Progenitor cell of endocrine pancreas (in vitro differentiated cells): ENCODE measurements at places on chromosomes 7 and 10.
A peak's percentile ranks its signal among the peaks of the same experiment; 100 is the strongest.

GRCh38 chr7:158572000-158572828 lies 15.4 kb downstream of the PTPRN2 start:
- no peak for DNase-seq

GRCh38 chr10:31756101-31756728 lies 172.4 kb downstream of the ARHGAP12 start:
- no peak for DNase-seq

- peak; percentile 56 for DNase-seq
These were observed 168.9 kb downstream of the NRF1 start for GRCh38 chr7:129780257-129780973.

DNA sequence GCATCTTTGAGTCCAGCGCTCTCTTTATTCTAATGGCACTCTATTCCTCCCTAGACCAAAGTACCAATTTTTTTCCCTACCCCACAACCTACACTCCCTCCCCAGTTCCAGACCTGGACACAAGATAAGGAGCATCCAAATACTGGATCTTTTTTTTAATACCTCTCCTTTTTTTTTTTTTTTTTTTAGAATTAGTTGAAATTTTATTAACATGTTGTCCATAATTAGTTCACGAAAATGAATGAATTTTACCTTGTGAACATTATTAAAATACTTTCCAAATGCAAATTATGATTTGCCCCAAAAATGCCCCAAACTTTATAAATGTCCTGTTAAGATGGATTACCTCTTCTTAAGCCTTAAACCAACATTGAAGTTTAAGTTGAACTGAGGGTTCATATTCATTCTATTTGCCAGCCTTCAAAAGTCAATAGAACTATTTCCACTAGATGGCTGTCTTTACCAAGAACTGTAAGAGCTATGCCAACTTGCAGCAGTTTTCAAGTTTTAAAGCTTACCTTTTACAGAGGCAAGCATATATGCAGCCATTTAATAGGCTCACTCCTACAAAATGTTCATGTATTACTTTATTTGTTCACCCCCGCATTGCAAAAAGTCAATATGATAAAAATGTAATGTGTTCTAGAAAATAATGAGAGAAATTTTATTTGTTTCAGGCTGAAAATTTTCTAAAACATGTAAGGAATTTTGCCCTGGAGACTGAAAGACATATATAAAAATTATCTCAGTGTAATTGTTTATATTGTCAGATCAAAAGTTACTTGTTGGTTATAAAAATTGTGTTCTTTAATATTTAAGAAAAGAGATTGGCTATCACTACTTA lies 39.7 kb upstream of the TNKS2 start:
- no peak for DNase-seq

- no peak for DNase-seq
These were observed 212.5 kb upstream of the CELF2 start for GRCh38 chr10:10804998-10805740.

DNA sequence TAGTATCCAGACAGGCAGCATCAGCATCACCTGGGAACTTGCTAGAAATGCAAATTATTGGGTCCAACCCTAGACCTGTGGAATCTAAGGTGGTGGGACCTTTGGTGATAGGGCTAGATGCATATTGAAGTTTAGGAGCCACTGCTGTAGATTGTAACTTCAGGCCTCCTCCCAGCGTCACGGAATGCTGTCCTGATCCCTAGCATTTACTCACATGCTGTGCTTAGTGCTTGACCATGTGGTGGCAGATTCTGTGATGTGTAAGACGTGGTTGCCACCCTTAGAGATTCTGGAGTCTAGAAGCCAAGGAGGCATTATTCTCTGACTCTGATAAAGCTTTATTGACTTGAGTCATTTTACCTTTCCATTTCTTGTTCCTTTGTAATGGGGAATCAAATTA lies 13.5 kb downstream of the AHR start:
- DNase-seq, result no peak

- no peak for DNase-seq
These were observed 101.2 kb downstream of the PARD3 start for GRCh38 chr10:34713875-34714274.

DNA sequence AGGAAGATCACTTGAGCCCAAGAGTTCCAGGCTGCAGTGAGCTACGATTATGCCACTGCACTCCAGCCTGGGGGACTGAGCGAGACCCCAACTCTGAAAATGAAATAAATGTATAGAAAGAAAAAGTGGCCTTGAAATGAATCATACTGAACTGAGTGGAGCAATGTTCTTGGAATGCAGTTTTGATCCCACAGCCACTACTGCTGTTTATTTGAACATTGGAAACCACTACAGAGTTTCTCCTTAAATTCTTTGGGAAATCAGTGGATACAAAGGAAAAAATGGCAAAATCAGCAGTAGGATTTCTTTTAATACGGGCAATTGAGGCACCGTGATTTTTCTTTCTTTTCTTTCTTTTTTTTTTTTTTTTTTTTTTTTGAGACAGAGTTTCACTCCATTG lies 637.4 kb downstream of the GALNT17 start:
- no peak for DNase-seq

DNA sequence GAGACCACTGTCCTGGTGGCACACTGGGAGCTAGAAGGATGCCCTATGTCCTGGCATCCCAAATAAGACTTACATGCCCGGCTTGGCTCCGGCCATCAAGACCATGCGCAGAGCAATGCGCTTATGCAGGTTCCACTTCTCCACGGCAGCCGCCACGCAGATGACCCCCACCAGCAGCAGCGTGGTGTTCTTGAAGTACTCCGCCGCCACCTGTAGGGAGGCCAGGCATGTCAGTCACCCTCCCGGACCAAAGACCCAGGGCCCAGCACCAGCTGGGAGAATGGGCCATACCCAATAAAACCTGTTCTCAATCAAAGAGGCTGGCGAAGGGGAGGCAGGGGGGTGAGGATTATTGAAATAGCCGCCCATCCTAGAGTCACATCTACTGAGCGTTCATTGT lies 19.9 kb downstream of the SLC13A4 start:
- no peak for DNase-seq

DNA sequence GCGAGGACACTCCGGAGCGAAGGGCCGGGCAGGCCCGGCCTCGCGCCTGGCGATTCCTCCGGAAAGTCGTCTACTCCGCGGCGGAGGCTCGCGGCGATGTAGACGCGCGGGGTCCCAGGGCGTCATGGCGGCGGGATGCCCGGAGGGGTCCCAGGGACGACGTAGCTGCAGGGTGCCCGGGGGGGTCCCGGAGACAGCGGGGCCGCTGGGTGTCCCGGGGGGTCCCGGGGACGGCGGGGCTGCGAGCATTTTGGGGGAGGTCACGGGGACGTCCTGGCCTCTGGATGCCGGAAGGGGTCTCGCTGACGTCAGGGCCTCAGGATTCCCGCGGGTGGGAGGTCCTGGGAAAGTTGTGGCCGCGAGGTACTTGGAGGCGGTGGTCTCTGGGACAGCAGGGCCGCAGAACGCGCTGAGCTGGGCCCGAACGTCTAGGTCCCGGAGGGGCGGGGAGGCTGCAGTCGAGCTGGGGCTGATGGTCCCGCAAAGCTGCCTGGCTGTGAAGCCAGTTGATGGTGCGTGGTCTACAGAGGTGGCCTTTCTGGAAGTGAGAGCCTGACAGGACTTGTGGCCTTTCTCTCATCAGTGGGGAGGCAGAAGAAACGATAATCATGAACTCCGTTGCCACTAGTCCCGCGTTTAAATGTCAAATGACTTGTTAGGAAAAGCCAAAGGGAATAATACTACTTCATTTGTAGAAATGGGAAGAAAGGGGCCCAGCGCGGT lies 637 bp downstream of the HSPA14 start:
- DNase-seq, result peak; percentile 50

GRCh38 chr7:69708857-69709256 lies 110.6 kb downstream of the AUTS2 start:
- DNase-seq, result no peak

GRCh38 chr10:71217266-71218045 lies 5.1 kb downstream of the UNC5B start:
- DNase-seq, result no peak

GRCh38 chr10:85600026-85600743 lies 766.4 kb downstream of the GRID1 start:
- DNase-seq, result no peak

DNA sequence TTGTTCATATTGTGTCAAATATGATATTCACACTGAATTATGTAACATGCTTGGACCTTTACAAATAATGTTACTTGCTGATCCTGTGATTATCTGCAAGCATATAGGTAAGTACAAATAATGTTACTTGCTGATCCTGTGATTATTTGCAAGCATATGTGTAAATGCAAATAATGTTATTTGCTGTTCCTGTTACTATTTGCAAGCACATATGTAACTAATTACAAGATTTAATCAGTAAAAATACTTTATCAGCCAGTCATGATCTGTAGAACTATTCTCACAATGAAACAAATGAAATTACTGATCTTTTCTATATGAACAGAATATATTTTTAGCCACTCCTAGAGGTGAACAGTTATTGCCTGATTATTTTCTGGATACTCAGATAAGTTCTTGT lies 44.7 kb upstream of the NPY start:
- no peak for DNase-seq

DNA sequence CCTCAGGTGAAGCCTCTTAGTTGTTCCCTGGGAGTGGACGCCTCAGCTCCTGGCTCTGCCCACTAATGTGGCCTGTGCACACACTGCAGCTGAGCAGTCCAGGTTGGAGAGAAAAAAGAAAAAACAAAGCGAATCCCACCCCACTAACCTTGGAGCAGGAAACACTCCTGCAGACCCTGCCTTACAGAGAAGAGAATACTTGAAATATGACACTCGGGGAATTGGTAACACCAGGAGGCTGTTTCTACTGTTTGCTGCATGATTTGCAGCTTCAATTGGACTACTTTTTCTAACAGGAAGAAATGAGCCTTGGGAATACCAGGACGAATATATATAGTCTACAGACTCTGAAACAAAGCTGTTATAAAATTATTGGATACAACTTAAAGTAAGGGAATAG lies 22.2 kb downstream of the CDHR3 start:
- DNase-seq, result no peak

- DNase-seq, result no peak
These were observed 7.7 kb downstream of the SLC26A4 start for GRCh38 chr7:107668296-107668695.

- no peak for DNase-seq
These were observed 467.5 kb downstream of the GPAM start for GRCh38 chr10:111716032-111716431.

GRCh38 chr7:115221456-115221855 lies 299.6 kb downstream of the MDFIC start:
- no peak for DNase-seq

DNA sequence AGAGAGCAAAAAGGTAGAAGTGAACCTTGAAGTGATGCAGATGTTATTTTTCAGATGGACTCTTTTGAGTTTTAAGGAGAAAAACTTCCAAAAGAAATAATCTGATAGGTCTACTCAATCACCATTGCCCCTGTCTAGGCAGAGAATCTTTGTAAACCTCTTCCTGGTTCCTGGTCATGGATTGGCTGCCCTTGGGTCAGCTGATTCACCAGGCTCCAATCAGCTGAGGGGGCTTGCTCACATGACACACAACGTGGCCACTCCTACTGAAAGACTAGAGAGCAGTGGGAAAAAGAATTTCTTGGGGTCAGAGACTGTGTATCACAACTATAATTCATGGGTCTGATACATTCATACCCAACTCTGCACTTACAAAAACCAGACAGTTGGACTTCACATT lies 20.0 kb upstream of the JCAD start:
- DNase-seq, result no peak

DNA sequence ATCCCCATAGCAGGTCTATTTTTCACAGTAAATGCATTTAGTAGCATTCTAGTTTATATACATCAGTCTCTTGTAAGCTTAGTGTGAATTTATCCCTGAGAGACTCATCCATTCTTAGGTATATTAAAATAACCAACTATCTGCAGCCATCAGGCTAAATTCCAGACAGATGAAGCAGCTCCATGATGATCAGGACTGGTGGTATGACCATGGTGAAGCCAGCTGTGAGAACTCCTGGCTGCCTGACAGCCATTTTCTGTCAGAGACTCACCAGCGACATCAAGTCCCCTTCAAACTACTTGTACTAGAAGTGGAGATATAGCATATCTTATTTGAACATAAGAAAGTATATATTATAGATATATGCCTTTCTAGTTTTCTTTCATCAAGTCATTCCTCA lies 70.3 kb upstream of the GSDME start:
- DNase-seq, result no peak

- no peak for DNase-seq
These were observed 69.1 kb downstream of the ZMIZ1 start for GRCh38 chr10:79137826-79138225.

DNA sequence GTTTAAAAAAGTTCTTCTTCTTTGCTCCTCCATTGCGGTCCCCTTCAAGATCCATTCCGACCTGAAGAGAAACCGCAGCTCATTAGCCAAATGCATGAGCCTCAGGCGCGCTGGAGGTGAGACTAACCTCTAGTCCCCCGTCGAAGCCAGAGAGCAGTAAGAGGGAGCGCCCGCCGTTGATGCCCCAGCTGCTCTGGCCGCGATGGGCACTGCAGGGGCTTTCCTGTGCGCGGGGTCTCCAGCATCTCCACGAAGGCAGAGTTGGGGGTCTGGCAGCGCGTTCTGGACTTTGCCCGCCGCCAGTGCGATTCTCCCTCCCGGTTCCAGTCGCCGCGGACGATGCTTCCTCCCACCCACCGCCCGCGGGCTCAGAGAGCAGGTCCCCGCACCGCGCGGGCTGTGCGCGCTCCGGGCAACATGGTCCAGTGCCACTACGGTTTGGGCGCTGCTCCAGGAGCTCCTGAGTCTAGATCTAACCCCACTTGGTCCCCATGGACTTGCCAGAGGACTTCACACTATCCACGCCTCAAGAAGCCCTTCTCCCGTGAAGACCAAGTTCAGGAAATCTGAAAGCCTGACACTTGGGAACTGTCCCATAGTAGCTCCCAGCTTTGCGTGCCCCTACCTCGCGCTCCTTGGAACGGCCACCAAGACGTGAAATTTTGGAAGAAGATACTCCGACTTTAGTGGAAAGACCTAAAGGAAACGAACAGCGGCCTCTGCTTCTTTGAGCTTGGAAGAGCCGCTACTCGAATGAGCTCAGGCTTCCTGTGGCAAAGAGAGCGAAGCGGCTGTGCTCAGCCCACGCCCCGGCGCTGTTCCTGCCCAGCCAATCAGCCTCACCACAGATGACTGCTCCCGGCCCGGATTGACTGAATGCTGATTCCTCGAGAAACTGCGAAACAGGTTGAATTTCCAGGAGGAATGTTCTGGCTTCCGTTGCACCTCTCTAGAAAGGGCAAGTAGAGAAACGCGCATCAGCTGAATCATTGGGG lies at the start of gene ABCB1:
Gene ABCB1, minus strand, starts transcription at position 755 of the 995 bp plus-strand sequence. Its CDS starts 700 bp downstream, at position 55.
- DNase-seq, result peak; percentile 13
